RWPE2 (cell line): ENCODE measurements at places on chromosomes 1 and 21.

- DNase-seq = no peak
Observed at GRCh38 chr1:209155546-209155945, 428.0 kb upstream of the CAMK1G start.

GRCh38 chr1:168833801-168834224, 104.8 kb upstream of the DPT start:
- no peak for DNase-seq

- DNase-seq = no peak
Observed at GRCh38 chr21:24436236-24436635, 1171.0 kb downstream of the MRPL39 start.

- no peak for DNase-seq
Observed at GRCh38 chr1:55700359-55701130, 485.4 kb upstream of the USP24 start.

DNA sequence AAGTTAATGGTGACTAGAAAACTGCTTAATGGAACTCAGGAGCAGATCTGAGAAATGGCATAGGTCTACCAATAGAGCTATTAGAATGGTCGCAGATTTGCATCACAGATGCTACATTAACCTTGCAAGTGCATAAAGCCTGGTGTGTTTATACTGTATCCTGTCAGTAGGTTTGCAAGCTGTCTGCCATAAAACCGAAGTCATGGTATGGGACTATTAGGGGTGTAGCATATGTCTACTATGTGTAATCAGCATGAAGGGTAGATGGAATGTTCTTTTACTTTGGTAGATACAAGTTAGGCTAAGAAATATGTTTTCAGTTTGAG, 574.2 kb upstream of the ADGRL2 start:
- no peak for DNase-seq

DNA sequence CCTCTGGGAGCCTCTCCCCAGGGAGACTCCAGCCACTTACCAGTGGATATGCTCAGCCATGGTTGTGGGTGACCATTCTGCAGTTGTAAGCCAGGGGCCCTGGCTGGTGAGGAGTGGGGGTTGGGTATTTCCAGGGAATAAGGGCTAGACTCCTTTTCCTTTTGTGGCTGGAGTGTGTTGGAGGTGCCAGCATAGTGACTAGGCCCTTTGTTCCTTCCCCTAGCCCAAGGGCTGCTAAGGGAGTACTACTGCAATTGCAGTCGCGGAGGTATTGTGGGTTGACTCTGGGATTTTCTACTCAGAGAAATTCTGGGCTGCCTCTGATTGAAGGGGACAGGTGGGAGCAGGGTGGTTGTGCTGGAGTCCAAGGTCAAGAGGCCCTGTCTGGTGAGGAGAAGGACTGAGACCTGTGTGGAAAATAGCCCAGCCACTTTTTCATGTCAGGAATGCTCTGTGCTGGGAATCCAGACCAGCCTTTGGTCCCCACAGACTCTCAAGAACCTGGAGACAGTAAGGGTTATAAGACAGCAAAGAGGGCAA, 43.1 kb downstream of the MROH9 start:
- DNase-seq = no peak

- DNase-seq = no peak
Observed at GRCh38 chr1:36217670-36218069, 6.6 kb upstream of the THRAP3 start.

DNA sequence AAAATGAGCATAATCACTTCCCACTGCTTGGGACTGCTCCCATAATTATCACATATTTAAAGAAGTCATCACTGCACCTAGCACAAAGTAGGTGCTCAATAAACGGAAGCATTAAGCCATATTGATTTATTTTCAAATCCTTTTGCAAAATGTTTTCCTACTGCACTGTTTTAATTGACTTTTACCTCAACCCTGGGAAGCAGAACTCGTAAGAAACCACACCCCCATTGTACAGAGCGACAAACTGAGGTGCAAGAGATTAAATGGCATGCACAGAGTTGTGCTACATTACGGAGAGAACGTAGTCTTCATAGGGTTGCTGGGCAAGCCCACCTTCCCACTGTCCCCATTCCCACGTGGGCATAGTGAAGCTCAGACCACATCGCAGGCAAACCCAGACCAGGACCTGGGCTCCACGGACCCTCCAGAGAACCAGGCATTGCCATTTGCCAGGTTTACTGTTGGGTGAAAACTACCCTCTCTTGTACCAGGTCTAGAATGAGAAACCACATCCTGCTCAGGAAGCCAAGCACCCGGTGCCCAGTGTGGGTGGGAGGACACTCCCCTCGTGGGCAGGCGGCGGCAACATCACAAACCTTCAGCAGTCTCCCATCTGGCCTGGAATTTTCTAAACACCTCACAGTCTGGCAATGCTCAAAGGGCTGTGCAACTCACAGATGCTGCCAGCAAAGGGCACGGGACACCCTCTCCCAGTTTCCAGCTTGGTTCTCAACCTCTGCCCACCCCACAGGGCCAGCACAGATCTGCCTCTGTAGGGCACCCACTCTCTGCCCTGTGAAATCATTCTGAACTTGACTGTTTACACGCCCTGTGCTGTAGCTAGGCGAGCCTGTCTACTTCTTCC, 8.2 kb downstream of the IFFO2 start:
- no peak for DNase-seq

DNA sequence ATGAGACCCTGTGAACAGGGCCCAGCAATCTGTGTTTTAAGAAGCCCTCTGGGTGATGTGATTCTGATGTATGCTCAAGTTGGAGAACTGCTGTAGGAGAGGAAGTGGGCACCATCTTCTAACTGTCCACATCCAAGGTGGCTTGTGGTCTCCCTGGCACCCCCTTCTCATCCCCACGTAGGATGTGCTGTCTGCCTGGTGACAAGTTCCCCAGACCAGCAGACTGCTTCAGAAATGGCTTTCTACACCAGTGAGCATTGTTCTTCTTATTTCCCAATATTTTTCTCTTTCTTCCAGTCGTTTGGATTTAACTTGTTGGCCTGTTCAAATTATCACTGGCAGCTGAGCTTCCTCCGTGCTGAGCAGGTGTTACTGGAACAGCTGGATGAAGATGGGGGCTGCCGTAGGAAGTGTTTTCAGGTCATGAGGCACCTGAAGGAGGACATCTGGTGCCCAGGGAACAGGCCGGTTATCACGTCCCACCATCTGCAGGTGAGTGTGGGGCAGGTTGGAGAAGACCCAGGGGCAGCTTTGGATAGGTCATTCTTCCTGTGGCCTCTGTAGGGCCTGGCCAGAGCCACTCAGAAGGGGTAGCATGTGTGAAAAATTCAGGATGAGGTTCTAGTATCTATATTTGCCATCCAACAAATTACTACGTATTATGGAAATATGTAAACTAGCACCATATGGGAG, 16.8 kb downstream of the MAB21L3 start:
- DNase-seq = no peak

GRCh38 chr1:112707221-112708001, 484 bp upstream of the RHOC start:
- peak; percentile 87 for DNase-seq

GRCh38 chr1:231584921-231585320, 41.7 kb upstream of the DISC1 start:
- no peak for DNase-seq

- DNase-seq = no peak
Observed at GRCh38 chr1:208071435-208072031, 160.6 kb upstream of the CD34 start.

DNA sequence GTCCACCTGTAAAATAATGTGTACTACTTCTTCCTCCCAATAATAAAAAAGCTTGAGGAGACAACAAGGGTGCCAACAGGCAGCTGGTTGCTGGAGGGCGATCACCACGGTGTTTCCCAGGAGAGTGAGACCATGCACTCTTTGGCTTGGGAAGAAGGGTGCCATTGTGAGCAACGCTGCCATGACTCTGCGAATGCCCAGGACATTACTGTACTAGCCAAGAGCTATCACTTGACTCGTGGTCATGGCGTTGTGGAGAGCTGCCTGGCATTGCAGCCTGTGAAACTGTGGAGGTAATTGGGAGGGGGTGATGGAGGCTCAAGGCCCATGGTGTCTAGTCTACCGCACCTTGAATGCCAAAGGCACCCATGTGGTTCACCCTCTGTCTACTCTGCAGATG, 14.6 kb upstream of the PRMT2 start:
- DNase-seq = no peak

- no peak for DNase-seq
Observed at GRCh38 chr1:67188137-67188536, 21.9 kb downstream of the IL23R start.

GRCh38 chr1:234373959-234374254, 651 bp downstream of the COA6 start:
- DNase-seq = no peak

- peak; percentile 95 for DNase-seq
Observed at GRCh38 chr1:177209357-177209756, 38.6 kb downstream of the BRINP2 start.

GRCh38 chr1:147539122-147539575, 2.2 kb upstream of the BCL9 start:
- DNase-seq = no peak

GRCh38 chr1:244280201-244280600, 171.5 kb downstream of the ADSS2 start:
- no peak for DNase-seq

DNA sequence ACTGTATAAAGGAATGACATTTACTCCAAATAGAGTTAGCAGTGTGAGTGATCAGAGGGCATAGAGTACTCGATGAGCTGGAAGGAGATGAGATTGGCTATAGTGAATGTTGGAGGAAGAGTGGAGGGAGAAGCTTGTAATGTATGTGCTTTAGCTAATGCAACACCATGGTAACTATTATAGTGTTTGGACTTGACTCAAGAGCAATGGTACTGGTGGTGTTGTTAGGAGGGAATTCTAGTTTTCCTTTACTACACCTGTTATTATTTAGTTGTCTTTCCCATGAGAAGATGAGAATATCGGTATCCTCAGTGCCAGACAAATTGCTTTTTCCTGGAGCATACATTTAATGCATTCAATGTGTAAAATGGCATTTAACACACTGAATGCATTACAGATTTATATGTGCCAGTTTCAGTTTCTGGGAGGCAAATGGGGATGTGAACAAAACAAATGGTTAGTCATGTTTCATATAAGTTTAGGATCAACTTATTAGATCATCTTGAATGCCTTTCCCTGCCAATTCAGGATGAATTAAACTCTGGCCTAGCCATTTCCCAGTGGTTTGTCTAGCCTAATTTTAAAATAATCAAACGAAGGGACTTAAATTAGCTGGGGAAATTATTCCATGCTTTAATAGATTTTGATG, 291.1 kb upstream of the ADAMTS5 start:
- no peak for DNase-seq

- no peak for DNase-seq
Observed at GRCh38 chr1:204105131-204105515, 32.2 kb downstream of the SOX13 start.

DNA sequence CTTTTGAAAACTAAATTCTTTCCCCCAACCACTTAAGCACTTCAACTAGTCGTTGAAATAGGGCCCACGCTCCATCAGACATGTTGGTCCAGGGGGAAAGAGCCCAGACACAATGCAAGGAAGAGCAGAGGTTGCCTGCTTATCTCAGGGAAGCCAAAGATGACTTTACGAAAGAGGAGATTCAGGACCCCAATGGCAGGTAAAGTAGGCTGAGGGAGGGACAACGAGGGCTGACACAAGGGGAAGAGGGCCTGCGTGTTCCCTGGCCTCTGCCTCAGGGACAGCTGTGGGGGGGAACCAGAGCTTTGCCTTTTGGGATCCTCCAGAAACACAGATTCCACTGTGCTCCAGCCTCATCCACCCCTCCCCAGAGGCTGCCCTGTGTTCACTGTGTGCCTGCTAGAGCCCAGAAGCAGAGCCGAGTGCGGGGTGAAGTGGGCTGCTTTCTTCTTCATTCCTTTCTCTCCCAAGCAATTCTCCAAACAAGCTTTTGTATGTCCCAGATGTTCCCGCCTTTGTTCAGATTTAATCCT, 135.5 kb upstream of the GRIK3 start:
- no peak for DNase-seq

- peak; percentile 8 for DNase-seq
Observed at GRCh38 chr1:29428997-29429396, 192.7 kb downstream of the PTPRU start.

GRCh38 chr21:45872902-45873301, 108.7 kb upstream of the COL6A1 start:
- no peak for DNase-seq

DNA sequence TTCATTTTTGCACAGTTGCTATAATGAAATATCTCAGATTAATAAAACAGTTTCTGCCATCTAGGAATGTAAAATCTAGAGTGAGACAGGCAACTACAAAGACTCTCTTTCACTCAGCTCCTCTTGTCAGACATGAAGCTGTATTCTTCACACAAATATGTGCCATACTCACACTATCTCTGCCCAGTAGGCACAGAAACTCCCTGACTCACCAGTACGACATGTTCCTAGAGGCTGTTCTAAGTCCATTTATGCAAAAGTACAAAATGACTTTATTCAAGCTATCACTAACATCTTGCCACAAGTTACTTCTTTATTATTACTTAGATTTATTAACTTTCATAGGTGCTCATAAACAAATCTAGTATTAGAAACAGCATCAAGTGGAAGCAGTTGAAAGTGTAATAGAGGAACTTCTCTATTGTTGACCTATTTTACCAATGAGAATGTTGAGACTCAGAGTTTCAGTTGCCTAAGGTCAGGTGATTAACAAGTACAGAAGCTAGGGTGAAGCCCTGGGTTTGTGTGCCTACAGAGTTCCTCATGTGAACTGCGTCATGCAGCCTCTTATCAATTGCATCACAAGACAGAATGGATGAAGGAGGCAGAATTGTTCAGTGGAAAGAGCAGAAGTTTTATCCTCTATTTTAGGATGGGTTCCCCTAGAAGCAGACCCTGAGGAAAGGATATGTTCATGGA, 98.9 kb downstream of the RGS2 start:
- DNase-seq = no peak

- no peak for DNase-seq
Observed at GRCh38 chr1:119388450-119388849, 19.9 kb downstream of the HAO2 start.

- DNase-seq = no peak
Observed at GRCh38 chr1:63922848-63923247, 149.0 kb downstream of the ROR1 start.

- DNase-seq = no peak
Observed at GRCh38 chr1:34684266-34684665, 70.6 kb upstream of the GJB5 start.

DNA sequence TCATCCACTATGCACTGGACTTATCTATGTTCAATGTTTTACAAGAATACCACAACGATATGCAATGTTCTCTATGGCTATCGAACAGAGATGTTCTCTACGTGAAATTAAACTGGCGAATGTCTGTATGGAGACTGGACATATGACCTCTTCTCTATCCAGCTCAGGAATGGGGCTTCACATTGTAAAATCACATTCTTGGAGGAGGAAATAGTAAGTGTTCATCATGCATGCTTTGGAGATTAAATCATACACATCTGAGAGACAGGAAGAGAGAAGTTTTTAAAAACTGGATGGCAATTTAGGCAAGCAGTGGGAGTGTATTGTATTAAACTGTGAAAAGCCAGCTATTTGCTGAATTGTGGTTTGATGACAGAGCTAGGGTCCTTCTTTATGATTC, 47.9 kb upstream of the RGL1 start:
- DNase-seq = no peak
